Activated CD4-positive, alpha-beta T cell treated with anti-CD3 and anti-CD28 coated beads for 36 hours (primary cell): ENCODE measurements at places on chromosomes 16 and 17.

DNA sequence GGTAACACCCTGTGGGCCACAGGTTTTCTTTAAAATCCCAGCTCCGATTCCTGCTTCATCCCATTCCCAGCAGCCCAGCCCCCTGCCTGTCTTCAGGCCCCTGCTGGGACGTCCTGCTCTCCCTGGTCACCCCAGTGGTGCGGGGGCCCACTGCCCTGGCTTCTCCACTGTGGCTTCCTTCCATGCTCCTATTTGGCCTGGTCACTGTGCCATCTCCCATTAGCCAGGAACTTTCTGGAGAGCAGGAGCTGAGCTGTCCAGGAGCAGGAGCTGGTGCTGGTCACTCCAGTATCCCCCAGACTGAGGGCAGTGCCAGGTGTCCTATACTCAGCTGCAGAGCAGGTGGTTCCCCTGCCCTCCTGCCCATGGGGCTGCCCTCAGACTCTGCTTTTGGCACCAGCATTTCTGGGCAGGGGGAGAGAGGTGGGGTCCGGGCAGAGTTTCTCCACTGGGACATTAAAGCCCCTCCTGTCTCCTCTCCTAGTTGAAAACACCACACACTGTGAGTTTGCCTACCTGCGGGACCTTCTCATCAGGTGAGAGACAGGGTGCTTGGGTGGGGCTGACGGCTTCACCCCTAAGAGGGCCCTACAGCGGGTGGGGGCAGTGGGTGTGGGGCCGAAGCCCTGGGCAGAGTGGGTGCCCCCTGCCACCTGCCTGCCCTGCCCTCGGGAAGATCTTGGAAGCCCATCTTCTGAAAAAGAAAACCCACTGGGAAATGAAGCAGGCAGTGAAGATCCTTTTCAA is 356.2 kb downstream of the SEC14L1 start:
- no peak for DNase-seq

- no peak for DNase-seq
Observed at GRCh38 chr17:46108550-46109110, 84.6 kb downstream of the KANSL1 start.

GRCh38 chr16:74455213-74455612 is 33.9 kb upstream of the CLEC18B start:
- no peak for DNase-seq

- no peak for DNase-seq
Observed at GRCh38 chr16:72195609-72196008, 23.7 kb upstream of the PMFBP1 start.

DNA sequence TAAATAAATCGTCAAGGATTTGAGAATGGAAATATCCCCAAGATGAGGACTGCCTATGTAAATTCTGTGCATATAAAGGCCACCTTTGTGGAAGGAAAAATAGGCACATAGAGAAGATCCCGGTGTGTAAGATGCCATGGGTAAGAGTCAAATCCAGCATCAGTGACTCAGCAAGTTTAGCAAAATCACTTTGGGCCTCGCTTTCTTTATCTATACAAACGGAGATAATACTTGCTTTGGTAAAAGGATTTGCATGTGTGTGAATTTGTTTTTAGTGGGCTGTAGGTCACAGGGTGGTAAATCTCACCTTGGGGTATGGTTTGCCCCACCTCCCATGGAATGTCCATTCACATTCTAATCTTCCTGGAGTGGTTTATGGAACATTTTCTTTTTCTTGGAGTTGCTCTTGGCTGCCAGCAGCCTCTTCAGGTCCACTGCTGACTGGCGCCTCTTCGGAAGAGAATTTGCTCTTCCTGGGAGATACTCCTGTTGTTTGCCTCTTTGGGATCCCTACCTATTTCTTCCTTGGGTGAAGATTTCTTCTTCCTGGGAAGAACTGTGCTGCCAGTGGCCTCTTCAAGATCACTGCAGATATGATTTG is 587.6 kb downstream of the CDH11 start:
- DNase-seq, result no peak

- peak; percentile 86 for DNase-seq
Observed at GRCh38 chr17:65560628-65561451, 608 bp downstream of the AXIN2 start.
